H7 (cell line): ENCODE measurements at places on chromosomes 12 and 14. TPM values are rescaled to one million over a fixed set of nuclear protein-coding genes. Genes with fewer than 3 reads are reported as not detected.

GRCh38 chr12:6532927-6533652 is 1.2 kb upstream of the GAPDH start:
- DNase-seq, result peak; percentile 87

DNA sequence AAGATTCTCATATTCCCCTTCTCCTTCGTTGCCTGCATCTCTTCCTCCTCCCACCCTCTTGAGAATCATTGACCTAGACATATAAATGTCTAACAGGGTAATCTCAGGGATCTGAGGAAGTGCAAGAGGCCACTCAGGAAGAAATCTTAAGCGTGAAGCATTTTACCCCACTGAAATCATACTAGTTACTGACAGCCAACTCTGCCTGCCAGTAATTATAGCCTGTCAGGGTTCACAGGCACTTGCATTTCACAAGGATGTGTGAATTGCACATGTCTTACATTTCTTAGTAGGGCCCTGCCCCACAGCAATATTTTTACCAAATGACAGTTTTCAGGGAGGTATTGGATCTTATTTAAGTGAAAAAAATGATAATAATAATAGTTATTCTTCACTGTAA is 127.2 kb downstream of the SLC15A5 start:
- no peak for DNase-seq

DNA sequence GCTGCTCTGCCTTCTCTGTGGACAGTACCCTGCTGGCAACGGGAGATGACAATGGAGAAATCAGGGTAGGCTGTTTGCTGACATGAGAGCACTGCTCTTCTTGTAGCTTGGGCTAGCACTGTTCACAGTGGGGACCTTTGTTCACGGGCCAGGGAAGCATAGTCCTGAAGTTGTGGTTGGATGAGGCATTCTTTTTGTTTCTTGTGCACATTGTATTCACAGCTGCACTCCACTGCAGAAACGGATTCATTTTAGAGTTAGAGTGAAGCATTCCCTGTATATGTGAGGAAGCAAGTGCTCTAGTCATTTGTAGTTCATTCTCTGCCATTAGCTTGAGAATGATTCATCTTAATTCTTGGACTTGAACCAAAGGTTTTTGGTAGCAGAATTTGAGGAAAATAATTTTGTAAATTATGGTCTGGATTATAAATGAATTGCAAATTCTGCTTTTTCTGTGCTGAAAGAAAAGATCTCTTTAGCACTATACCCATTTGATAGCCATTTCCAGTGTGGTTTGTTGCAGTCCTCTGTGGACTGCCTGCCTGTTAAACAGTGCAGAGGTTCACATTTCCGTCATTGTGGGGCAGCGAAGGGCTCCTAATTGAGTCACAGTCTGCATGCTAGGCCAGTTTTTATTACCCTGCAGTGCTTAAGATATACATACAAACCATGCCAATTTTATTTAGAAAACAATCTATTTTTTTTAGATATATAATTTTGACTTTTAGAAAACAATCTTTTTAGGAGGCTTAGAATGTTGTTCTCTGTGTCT is 80.6 kb downstream of the APAF1 start:
- DNase-seq, result peak; percentile 35

DNA sequence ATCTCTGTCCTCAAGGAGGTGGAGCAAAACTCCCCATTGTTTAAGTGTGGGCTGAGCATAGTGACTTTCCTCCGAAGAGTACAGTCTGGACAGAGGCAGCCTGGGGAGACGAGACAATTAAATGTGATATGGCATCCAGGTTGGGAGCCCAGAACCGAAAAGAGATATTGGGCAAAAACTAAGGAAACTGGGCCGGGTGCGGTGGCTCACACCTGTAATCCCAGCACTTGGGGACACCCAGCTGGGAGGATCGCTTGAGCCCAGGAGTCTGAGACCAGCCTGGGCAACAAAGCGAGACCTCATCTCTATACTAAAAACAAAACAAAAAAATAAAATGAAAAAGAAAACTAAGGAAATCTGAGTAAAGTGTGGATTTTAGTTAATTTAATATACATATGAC is 35.9 kb upstream of the JDP2 start:
- no peak for DNase-seq

The KRT82 gene
- total RNA-seq, result not detected in 2 replicates

The TMPRSS12 gene
- not detected in 2 replicates for total RNA-seq
